Naive thymus-derived CD8-positive, alpha-beta T cell (primary cell): ENCODE measurements at places on chromosomes 4 and X.

DNA sequence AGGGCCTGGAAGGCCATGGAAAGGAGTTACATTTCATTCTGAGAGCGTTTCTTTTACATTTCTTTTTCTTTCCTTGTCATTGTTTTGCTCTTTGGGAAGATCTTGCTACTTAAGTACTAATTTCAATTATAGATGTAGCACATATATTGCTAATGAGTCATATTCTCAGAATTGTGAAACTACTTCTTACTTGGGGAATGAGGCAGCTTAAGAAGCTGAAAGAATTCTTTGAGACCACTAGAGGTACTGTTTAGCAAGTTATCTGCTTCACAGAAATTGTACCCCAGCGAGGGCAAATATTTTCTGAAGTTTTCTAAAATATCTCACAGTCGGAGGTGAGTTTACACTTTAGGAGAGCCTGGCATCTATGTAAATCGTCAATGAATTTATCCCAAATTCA, 100.6 kb downstream of the AFF2 start:
- no peak for DNase-seq

DNA sequence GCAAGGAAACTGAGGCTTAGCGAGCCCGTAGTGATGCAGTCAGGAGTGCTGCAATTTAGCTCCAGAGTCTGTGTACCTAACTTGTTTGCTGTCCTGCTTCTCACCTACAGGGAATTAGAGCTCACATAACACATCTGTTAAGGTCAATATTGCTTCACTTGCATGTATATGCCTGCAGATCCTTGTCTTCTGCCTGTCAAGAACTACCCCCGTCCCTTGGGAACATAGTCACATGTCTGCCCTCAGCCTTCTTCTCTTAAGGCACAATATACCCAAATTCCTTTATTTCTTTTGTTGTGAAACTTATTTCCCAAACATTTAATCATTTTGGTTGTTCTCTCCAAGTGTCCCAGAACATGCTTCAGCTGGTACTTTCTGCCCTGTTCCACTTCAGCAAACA, 103.3 kb upstream of the LEF1 start:
- no peak for DNase-seq

- DNase-seq, result no peak
Observed at GRCh38 chrX:132267392-132267791, 48.1 kb upstream of the RAP2C start.

- peak; percentile 49 for DNase-seq
Observed at GRCh38 chr4:165294907-165295306, 32.6 kb upstream of the MSMO1 start.

DNA sequence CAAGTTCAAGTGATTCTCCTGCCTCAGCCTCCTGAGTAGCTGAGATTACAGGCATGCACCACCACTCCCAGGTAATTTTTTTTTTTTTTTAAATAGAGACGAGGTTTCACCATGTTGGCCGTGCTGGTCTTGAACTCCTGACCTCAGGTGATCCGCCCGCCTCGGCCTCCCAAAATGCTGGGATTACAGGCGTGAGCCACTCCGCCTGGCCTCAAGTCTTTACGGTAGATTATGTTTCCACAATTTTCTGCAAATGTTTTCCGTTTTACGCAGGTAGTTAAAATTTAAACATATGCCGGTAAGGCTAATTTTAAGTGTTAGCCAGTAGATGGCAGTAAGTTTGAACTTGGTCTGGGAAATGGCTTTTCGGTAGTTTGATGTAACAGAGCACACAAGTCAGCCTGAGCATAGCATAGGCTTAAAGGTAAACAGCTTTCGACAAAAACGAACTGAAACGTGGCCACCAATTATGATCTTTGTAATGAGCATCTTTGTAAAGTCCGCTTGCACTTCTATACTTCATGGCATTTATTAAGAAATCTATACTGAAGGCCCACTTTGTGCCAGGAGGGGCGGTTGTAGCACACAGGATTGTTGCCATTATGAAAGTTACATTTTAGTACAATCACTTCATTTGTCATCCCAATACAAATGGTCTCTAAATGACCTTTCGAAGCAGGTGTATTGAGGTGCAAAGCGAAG, 31.1 kb downstream of the CCKAR start:
- no peak for DNase-seq
